NCI-H1105 (cell line): ENCODE measurements at places on chromosomes 7 and 10.

DNA sequence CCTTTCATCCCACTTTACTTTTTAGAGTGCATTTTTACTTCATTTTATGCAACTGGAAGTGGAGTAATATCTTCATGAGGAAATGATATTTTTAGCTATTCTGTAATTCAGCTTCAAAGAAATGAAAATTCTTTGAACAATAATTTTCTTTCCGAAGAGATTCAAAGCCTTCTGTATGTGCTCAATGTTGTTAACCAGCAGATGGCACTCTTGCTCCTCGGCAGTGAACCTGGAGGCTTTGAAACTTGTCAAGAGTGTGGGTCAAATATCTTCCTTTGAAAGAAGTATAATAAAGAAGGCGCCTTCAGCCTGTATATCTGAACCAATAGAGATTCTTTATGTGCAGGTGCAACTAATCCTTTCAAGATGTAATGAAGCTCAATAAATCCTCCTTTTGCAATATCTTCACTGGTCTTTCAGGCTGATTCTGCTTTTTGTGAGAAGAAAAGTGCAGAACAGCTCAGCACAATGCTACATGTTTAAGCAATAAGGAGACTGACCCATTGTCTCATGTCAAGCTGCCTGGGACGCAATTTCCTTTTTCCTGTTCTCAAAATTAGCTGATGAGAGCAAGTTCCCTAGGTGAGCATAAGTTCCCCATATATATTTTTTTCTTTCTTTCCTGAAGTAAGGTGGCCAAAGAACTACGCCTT lies 258.4 kb downstream of the SEMA3A start:
- peak; percentile 24 for DNase-seq

DNA sequence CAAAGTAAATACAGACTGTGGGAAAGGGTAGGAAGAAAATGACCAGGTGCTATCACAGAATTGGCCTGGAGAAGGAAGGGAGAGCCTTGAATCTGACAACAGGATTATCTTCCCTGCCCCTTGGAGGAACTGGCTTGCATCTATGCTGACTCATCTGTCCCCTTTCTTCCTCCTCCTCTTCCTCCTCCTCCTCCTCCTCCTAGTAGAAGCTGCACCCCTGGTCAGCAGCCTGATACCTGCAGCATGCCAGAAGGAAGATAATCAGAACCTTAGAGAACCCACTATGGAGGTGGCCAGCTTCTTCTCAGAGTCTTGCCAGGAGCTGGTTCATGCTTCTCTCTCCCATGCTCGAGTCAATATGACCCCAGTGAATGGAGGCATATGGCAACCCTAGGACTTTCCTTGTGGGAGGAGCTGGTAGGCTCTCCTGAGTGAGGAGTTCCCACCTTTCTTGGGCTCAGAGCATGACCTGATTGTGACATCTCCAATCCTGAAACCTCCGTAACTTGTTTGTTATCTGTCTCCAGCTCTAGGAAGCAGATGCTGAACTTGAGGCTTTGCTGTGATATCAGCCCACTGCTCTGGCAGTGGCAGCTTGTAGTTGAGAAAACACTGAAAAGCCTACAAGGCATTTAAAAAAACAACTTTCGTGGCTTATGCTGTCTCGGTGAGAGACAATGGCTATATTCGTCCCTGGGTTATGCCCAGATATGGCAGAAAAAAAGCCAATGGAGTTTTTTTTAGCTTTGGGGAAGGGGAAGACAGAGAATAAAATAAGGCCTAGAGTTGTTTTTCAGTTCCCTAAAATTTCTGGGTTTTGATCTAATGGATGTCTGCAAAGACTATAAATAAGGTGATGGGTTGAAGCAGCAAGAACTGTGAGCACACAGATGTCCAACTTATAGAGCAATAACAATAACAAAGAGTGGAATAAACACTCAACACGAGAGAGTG lies 60.6 kb downstream of the CDHR3 start:
- no peak for DNase-seq

DNA sequence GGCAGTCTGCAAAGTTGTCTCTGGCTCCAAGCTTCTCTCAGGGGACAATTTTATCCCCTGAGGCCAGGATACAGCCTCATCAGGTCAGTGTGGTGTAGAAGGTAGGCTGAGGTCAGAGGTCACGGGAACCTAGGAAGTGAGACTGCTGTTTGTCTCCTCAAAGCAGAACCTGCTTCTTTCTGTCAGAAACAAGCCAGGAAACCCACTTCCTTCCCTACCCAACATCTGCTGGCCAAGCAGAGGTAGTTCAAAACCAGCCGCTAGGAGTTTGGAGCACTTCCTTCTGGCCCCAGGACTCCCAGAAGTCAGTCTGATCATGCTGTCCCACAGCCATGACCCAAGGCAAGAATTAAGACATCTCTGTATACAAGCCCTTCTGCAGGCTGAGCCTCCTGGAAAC lies 12.2 kb downstream of the CLRN3 start:
- no peak for DNase-seq

DNA sequence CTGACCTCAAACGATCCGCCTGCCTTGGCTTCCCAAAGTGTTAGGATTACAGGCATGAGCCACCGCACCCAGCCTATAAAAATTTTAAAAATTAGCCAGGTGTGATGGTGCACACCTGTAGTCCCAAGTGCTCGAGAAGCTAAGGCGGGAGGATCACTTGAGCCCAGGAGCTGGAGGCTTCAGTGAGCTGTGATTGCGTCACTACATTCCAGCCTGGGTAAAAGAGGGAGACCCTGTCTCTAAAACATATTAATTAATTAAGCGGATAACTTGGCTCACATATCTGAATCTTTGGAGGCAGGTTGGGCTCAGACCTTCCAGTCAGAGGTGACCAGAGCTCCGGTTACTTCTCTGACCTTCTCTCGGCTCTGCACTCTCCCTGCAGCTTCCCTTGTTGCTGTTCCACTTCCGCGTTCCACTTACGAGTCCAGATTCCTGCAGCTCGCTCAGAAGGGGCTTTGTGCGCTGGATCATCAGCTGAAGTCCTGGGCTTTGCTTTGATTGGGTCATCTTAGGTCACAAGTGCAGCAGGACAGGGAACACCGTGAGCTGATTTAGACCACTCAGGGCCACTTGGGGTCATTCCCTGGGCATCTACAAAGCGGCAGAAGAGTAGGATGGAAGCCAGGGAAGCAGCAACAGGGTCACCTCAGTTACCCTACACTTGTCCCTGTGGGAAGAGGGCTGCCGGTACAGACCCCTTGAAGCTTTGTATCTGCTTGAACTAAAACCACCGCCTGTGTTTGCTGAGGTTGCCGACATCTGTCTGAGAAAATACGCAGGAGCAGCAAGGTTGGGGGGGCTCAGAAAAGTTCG lies 2.0 kb upstream of the ARPC1B start:
- DNase-seq: no peak

- DNase-seq: no peak
Measured at GRCh38 chr7:18520450-18521235, 25.1 kb downstream of the HDAC9 start.

DNA sequence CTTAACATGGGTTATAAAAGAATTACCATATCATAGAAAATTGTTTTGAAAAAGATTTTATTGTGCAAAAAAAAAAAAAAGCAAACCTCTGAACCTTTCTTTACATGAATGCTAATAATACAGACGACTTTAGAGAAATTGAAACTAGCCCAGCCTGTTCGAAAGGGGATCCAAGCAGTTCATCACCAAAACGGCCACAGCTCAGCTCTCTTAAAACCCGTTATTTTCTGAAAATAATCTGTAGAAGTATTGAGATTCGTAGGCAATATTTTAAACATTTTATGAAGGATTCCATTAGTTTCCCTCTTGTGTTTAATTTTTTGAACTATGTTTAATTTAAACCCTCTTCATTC lies 9.9 kb upstream of the GSAP start:
- DNase-seq: no peak

- DNase-seq: peak; percentile 9
Measured at GRCh38 chr10:97676770-97677581, 10.1 kb downstream of the AVPI1 start.

DNA sequence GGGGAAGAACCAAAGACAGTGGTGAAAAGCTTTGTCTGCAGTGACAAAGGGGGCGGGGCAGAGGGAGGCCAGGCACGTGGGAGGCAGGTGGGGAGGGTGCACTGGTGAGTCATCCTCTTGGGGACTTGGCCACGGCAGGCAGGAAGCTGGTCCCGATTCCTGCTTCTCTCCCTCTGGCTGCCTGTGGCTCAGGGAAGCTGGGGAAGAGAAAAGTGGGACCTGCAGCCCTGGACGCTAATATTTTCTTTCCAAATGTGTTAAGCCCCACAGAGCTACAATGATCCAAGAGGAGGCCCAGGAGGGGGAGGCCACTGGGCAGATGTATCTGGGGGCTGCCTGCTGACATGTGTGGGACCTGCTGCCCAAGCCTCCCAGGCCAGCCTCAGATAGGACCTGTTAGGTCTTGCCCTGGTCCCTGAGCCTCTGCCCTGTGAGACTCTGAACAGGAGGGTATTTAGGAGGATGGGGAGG lies 231.8 kb downstream of the KCNMA1 start:
- DNase-seq: no peak

GRCh38 chr10:86712317-86712707 lies 44.0 kb downstream of the LDB3 start:
- no peak for DNase-seq

DNA sequence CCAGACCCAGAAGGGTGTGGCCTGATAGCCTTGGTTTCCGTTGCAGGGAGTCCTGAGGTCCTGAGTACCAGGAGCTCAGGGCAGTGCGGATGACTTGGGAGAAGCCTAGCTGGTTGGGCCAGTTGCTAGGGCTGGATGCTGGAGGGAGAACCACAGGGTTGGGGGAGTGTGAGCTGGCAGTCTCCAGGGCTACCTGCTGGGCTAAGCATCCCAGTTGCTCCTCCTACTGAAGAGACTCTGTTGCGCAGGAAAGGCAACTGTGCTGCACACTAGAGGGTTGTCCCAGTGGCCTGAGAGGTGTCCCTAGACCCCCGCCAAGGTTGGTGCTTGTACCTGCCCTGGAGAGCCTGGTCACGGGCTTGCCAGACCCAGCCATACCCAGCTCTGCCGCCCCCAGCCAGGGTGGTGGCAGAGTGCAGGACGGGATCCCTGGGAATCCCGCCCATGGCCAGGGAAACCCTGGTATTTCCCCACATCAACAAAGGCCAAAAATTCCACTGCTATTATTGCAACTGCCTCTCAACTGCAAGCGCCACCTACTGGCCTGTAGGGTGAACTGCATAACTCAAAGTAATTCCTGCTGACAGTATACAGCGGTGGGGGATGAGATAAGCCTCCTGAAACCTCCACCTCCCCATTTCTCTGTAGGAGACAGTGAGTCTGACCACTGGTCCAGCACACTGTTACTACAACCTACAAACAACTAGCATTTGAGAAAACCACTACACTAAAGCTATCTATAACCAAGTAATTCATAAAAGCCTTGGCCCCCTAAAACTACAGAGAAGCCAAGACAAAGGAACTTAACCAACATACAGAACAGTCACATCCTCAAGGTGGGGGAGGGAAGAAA lies 67.6 kb upstream of the DDC start:
- peak; percentile 29 for DNase-seq

DNA sequence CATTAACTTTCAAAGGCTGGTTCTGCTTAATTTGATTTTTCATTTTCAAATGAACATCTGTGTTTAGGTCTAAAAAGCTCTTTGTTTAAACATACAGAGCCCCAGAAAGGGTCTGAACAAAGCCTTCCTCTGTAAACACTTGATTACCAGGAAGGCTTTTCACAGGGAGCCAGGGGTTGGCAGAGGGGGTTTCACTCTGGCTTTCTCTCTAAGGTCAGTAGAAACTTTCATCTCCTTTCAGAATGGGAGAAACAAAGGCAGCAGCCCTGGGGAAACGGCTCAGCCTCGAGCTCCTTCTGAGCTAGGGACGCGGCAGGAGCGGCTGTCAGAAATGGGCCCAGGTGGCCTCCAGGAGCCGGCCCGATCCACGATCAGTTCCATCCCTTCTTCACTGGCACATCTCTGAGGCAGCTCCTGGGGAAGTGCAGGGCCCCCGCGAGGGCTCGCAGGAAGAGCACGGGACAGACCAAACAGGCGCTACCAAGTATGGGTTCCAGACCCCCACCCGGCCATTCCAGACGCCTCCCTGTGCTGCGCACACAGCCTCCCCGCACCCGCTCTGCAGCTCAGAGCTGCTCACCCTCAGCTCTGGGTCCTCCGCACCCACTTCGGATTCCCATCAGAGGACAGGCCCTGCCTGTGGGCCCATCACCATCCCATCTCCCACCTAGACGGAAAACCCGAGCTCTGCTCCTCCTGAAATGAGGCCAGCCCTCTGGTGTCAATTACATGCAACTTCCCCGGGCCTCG lies 124.1 kb downstream of the MAD1L1 start:
- DNase-seq: peak; percentile 10

- no peak for DNase-seq
Measured at GRCh38 chr7:20545016-20545415, 70.5 kb upstream of the ABCB5 start.

GRCh38 chr7:132419542-132419941 lies 156.7 kb downstream of the PLXNA4 start:
- no peak for DNase-seq

GRCh38 chr10:83410570-83410969 lies 728.7 kb upstream of the GHITM start:
- no peak for DNase-seq

DNA sequence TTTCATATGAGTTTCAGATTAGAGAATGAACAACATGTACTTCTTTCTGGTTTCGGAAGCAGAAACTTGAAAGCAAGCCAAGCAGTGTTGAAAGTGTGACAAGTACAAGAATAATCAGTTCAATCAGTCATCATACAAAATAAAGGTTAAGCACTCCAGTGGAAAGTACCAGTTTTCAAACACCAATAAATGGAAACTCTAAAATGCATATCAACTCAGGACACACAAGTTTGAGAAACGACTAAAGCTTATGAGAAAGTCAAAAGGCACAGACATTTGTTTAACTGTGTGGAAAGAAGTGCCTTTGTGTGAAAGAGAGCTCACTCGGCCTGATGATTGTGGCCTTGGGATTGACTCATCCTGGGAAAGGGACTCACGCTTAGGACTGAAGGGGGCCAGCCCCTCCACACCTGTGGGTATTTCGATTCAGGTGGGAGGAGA lies 60.6 kb upstream of the AKR1C1 start:
- no peak for DNase-seq

- DNase-seq: no peak
Measured at GRCh38 chr7:141294143-141294829, 220.4 kb downstream of the TMEM178B start.

- no peak for DNase-seq
Measured at GRCh38 chr10:127375461-127375860, 173.6 kb upstream of the NPS start.

GRCh38 chr10:128062881-128063563 lies 63.2 kb downstream of the MKI67 start:
- no peak for DNase-seq

- no peak for DNase-seq
Measured at GRCh38 chr7:158108646-158109293, 478.9 kb downstream of the PTPRN2 start.

- DNase-seq: peak; percentile 64
Measured at GRCh38 chr7:149872419-149873073, 1.2 kb upstream of the ATP6V0E2 start.

- no peak for DNase-seq
Measured at GRCh38 chr7:34718867-34719266, 60.8 kb downstream of the NPSR1 start.

GRCh38 chr10:70440296-70441160 lies 953 bp downstream of the NODAL start:
- no peak for DNase-seq

DNA sequence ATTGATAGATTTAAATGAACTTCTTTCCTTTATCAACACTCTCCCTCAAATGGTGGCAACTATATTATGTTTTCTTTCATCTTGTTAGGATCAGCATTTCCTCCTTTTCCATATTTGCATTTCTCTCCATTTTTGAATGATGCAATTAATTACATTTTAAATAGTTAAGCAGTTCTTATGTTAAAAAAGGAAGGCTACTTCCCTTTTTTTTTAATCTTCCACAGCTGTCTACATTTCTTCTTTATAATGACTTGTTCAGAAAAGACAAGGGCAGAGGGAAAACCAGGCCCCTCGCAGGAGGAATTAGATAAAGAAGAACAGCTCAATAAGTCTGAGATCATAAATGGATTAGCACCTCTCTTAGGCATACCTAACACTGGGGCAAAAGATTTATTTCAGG lies 208.9 kb downstream of the ARL4A start:
- no peak for DNase-seq
